ENCODE measurements at places on chromosomes 2 and 18.
A peak's percentile ranks its signal among the peaks of the same experiment; 100 is the strongest.

GRCh38 chr2:158676696-158677095, 118.4 kb upstream of the DAPL1 start:
- no peak for DNase-seq

- no peak for DNase-seq
Observed at GRCh38 chr18:32405588-32405987, 65.1 kb downstream of the GAREM1 start.

DNA sequence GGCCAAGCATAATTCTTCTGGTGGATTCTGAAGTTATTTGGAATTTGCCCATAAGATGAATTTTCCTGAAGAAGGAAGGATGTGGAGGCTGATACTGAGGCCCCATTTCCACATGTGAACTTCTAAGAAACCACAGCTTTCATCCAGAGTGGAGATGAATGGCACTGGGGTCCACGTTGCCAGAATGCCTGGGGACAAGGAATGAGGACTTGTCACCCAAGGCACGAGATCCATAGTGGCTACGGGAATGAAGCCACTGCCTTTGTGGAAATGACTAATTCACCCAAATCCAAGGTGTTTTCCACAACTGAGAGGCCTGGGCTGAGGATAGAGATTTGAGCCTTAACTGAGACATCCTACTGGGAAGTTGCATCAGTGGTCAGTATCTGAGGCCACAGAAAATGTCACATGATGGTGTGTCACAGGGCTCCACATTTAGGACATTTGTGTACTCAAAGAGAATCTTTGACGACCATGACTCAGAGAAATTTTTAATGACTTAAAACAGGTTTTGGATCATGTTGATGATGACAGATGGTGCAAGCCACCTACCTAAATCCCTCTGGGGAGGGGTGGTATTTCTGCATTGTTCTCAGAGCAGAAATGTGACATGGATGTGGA, 286.1 kb downstream of the SOX11 start:
- no peak for DNase-seq

DNA sequence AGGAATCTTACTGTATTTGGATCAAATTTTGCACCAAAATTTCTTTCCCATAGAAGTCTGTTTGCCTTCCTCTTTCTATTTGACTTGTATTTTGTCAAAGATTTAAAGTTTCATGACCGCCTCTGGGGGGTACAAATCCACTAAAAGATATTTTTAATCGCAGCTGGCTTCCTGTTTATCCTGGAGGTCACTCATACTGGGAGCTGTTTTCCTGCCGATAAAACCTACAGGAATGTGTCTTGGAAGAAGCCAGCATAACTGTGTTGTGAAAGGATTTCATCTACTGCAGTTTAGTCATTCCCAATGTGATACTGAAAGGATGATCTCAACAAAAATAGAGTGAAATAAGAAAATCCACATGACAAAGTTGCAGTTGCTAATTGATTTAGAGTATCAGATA, 184.0 kb downstream of the RIT2 start:
- peak; percentile 60 for DNase-seq

GRCh38 chr2:100831158-100831750, 11.3 kb downstream of the NPAS2 start:
- DNase-seq, result no peak

- DNase-seq, result no peak
Observed at GRCh38 chr18:48548921-48549320, 10.1 kb downstream of the CTIF start.

DNA sequence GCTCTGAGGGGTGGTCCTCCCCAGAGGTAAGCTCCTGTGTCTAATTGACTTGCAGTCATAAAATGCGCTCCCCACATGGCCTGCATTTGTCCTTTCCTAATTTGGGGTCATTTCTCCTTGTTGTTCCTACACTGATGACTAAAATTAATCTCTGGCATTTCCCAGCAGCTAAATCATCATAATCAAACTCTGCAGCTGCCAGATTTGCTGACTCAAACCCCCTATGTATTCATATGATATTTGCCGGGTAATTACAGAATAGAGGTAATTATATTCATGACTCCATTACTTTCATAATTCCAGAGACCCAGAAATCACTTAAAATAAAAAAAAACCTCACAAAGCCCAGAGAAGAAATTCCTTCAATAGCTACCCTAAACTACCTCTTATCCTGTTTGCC, 331.4 kb upstream of the KLHL29 start:
- no peak for DNase-seq

GRCh38 chr2:133733901-133734255, 165.6 kb upstream of the NCKAP5 start:
- DNase-seq, result no peak

GRCh38 chr2:175557810-175558377, 376.4 kb upstream of the ATP5MC3 start:
- DNase-seq, result no peak

DNA sequence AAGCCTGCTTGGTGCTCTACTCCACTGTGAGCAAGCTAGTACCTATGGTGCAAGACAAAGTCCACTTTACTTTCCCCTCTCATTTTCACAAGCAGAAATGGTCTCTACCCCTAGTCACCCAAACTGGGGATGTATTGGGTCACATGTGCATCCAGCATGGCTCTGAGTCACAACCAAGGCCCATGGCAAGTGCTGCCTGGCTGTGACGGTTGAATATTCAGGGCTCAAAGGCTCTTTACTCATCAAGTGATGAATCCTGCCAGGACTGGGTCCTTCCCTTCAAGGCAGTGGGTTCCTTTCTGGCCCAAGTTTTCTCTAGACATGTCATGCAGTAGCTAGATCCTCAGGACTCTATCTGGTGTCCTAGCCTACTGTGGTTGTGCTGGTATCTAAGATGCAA, 311.5 kb downstream of the DLGAP1 start:
- DNase-seq, result no peak

GRCh38 chr2:127674241-127675209, 805 bp downstream of the LIMS2 start:
- DNase-seq, result no peak

DNA sequence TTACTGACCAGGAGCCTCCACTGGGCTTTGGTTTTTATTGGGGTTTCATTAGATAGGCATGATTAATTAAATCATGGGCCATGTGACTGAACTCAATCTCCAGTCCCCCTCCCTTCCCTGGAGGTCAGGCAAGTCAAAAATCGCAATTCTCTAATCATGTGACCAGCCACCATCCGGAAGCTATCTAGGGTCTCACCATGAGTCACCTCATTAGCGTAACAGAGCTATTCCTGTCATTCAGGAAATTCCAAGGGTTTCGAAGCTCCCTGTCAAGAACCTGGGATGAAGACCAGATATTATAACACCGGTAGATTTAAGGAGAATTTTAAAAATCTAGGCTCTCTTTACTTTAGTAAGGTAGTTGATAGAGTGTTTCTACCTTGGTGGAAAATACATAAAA, 180.3 kb upstream of the TCF4 start:
- DNase-seq, result no peak

- no peak for DNase-seq
Observed at GRCh38 chr2:60214626-60214875, 338.9 kb downstream of the BCL11A start.

GRCh38 chr2:240618776-240619175, 6.5 kb upstream of the GPR35 start:
- no peak for DNase-seq

- DNase-seq, result no peak
Observed at GRCh38 chr2:134359367-134360081, 105.7 kb downstream of the MGAT5 start.

GRCh38 chr2:108868911-108869310, 82.3 kb downstream of the CCDC138 start:
- DNase-seq, result no peak

- no peak for DNase-seq
Observed at GRCh38 chr2:12712881-12713280, 3.9 kb upstream of the TRIB2 start.

- no peak for DNase-seq
Observed at GRCh38 chr2:3290655-3291054, 87.0 kb downstream of the EIPR1 start.

- no peak for DNase-seq
Observed at GRCh38 chr2:49226360-49226759, 72.0 kb upstream of the FSHR start.

DNA sequence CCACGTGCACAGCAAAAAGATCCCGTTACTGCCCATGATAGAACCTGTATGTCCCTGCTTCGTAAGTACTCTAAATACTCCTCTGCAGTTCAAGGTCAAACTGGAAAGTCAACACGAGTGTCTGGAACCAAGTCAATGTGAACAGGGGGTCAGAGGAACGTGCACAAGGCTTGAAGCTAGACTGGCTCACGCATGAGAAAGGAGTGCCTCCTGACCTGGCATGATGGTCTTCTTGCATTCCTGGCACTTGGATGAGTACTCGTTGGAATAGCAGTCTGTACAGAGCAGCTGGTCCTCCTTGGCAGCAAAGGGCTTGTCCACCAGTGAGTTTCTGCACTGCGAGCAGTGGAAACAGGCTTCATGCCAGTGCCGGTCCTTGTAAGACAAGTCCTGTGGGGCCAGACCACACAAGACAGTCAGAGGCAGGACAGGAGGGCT, 25.5 kb downstream of the FHL2 start:
- DNase-seq, result no peak

- DNase-seq, result no peak
Observed at GRCh38 chr2:112615051-112615450, 30.6 kb downstream of the CHCHD5 start.

- no peak for DNase-seq
Observed at GRCh38 chr18:31877900-31878299, 65.0 kb downstream of the TRAPPC8 start.

DNA sequence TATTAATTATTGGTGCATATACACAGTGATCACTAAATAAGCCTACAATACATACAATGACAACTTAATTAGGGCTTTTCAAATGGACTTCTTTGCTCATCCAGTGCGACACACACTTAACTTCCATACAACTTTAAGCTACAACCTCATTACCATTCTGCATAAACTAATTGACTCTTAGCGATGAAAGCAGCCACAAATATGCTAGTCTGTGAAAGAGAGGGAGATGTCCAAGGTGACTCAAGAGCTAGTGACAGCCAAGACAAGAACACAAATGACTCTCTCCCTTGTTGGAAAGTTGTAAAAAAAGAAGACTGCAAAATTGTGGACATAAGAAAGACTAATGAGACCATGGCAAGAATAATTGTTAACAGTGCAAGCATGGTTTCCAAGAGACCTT, 264.8 kb downstream of the ARHGAP15 start:
- no peak for DNase-seq

- no peak for DNase-seq
Observed at GRCh38 chr2:98253461-98254070, 92.7 kb upstream of the CNGA3 start.

DNA sequence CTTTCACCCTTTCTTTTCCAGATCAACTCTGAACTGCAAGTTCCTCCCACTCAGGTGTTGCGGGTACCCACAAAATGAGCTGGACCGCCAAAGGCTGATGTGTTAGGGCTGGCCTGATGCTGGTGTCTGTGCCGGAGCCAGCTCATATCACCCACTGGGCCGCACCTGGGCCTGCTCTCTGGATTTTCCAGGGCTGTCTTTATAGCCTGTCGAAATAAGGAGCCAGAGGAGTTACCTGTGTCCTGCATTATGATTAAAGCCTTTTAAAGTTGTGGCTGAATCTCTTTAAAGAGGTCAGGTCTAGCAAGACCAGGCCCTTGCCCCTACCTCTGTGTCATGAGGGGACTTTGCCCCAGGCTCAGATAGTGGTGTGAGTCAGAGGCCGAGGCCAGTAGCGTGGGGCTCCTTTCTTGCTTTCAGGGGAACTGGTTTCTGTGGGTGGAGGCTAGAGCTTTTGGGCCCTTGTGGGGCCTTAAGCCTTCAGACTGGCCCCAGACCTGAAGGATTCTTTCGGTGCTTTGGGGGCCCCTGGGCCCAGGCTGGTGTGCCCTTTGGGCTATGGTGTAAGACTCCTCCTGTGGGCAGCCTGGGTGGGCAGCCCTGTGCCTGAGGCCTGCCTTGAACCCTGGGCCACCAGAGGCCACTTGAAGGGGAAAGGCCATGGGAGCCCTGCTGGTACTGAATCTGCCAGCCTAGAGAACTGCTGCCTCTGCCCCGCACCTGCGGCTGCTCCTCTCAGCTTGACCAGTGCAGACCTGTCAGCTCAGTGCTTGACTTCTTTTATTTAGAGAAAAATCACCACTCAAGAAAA, 21.3 kb downstream of the OTOF start:
- DNase-seq, result no peak

All from glomerular endothelial cell (primary cell).